ENCODE measurements at places on chromosomes 13 and 19.
A peak's percentile ranks its signal among the peaks of the same experiment; 100 is the strongest.

GRCh38 chr19:3544742-3545668, 6.0 kb downstream of the TEKTIP1 start:
- DNase-seq: peak; percentile 80

- no peak for DNase-seq
These were observed 316.2 kb upstream of the KLHL1 start for GRCh38 chr13:70424428-70424827.

GRCh38 chr19:46009530-46010510, 13.0 kb downstream of the PGLYRP1 start:
- peak; percentile 68 for DNase-seq

GRCh38 chr19:16895467-16896145, 6.8 kb downstream of the F2RL3 start:
- no peak for DNase-seq

DNA sequence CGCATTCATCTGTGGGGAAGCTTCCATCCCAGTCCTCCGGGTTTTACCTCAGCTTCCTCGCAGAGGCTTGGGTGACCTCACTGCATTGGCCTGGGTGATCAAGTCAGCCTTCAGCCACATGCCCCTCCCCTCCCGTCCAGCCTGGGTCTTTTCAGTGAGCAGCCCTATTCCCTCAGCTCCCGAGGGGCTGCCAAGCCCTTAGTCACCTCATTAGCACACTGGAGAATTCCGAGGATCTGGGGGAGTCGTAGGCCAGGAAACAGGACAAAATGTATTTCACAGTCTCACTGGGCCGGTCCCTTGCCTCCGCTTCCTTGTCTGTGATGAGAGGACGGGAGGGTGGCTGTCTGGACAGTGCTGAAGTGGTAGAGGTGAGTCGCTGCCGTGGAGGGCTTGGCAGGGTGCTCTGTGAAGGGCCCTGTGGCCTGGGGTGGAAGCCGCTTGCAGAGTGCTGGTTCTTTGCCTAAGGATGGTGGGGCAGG, 19.9 kb downstream of the KDM4B start:
- DNase-seq: no peak

DNA sequence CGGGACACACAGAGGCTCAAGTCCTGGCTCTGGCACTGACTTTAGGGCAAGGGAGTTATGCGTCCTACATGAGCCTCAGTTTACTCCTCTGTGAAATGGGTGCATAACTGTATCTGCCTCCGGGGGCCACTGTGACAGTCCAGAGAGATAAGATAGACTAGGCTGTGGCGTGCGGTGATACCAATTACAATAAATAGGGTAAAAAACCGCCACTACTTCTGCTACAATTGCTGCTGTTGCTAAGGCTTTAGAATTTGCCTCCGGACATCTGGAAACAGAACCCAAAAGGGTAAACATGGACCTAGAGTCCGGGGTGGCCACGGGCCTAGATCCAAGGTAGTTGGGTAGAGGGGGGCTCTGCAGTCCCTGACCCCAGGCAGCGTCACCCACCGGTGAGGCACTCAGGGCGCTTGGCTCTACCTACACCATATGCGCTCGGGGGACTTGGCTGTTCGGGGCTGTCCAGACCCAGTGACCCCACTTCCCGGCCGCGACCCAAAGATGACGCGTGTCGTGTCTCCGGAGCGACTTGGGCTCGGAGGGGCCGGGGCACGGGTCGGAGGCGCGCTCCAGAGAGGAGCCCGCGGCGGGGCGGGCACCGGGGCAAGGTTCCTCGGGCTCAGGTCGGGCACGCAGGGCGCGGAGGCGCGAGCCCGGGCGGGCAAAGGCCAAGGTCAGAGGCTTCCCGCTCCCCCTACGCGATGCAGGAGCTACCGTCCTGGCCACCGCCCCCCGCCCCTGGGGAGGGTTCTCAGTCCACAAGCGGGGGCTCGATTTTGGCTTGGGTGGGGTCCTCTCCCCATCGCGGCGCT, 1.1 kb downstream of the INSR start:
- no peak for DNase-seq

- no peak for DNase-seq
These were observed 69.8 kb downstream of the VWA8 start for GRCh38 chr13:41891119-41891518.

DNA sequence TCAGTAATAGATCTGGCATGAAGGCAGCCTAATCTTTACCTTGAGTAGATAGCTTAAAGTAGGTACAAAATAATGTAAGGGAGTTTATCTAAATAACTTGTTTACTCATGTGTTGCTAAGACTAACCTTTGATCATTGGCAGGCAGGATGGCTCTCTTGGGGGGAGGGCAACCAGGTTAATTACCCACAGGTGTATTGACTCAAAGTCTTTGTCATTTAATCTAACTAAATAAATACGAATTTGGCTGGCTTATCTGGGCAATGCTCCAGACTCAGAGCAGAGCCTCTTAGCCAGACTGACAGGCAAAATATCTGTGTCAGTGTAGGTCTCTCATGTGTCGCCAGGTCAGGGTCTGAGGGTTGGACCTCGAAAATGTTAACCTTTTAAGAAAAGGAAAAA, 283.4 kb upstream of the KLHL1 start:
- DNase-seq: no peak

- no peak for DNase-seq
These were observed 9.8 kb downstream of the ECSIT start for GRCh38 chr19:11519138-11519537.

DNA sequence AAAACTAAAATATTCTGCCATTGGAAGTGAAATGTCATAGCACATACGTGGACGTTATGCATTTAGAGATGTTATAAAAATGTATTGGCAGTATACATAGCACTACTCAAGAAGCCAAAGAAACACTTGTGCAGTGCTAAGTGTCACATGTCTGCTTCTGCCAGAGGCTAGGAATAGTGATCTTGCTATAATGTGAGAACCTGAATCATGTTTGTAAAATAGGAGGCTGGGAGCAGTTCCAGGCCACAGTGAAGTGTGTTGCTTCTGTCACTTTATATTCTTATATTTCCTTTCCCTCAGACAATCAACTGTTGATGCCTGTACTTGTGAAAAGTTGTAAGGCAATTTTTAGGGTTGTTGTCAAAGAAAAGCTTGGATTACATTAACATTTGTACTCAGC, 3.4 kb downstream of the TRAPPC2B start:
- no peak for DNase-seq

DNA sequence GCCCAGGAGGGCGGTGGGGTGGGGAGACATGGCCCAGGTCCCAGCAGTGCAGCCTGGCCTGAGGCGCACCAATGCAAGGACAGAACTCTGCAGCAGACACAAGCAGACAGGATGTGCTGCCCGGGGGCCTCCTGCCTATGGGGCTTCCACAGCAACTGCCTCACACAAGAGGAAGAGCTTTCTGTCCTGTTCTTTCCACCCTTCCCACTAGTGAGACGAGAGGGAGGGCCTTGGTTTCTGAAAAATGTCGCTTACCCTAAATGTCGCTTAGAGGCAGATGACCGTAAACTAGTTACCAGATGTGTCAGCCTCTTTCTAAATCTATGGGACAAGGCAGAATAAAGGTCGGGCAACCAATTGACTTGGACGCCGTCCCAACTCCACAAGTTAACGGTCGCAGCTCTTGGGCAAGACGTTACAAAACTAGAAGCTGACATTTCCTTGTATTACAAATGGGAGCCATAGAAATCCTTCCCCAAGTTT, at the start of gene LAIR1:
TSS of gene LAIR1 (minus strand) at position 157 of the 483 bp plus-strand sequence. CDS start at position 30, 127 bp downstream.
- peak; percentile 38 for DNase-seq

DNA sequence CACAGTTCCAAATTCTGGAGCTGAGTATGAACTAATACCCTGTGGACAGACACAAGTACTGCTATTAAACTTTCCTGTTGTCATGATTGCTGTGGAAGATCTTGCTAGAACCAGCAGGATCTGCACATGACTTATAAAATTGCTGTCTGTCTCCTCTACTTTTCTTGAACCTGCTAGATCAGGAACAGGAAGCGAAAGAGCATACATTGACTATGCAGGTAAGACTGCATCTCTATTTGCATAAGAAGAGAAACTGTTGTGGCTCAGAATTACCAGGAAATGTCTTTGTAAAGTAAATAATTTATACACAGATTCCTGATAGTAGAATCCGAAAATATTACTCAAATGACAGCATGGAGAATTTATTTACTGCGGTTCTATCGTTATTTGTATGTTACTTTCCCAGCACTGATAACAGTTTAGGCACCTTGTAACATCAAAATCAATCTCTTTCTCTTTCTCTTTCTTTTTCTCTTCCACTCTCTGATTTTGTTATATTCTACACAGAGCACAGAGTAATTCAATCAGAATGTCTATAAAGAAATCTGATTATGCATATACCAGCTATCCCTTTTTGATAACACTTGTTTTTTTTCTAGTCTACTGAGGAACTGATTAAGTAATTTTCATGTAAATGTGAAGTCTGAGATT, 226.5 kb downstream of the MYO16 start:
- DNase-seq: no peak

- no peak for DNase-seq
These were observed 184.9 kb downstream of the TM9SF2 start for GRCh38 chr13:99686157-99686572.

DNA sequence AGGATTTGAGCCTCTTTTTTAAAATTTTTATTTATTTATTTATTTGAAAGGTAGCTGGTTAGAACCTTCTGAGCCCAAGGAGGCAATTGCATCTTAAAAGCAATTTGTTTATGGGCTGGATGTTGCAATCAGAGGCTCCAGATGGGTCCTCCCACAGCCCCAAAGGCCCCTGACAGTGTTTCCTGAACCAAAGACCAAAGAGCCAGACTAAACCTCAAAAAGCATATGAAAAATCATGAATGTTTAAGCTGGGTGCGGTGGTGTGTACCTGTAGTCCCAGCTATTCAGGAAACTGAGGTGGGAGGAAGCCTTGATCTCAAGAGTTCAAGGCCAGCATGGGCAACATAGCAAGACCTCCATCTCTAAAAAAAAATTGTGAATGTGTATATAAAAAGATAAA, 67.8 kb upstream of the RGCC start:
- no peak for DNase-seq

DNA sequence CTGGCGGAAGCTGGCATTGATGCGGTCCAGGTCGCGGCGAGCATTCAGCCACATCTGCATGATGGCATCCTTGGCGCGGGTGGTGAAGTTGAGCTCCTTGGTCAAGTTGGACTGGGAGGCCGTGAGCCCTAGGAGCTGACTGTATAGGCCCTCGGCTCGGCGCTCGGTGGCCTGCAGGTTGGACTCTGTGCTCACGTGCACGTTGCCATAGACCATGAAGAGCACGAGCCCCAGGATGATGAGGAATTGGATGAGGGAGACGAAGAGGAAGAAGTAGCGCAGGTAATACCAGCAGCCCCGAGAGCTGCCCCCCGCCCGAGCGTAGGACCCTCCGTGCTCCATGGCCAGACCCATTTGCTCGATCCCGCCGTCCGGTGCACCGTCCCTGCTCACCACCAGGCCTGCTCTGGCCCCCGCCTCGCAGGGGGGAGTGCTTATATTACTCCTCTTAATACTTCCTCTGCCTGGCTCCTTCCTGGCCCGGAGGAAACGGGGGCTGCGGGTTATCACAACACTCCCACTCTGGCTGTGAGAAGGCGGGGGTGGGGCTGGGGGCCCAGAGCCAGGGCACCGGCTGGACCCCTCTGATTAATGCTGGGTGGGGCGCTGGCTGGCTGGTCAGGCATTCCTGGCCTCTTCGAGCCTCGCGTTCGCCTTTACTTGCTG, at the start of gene PLVAP:
TSS of gene PLVAP (minus strand) at position 408 of the 666 bp plus-strand sequence. CDS start at position 354, 54 bp downstream.
- no peak for DNase-seq

DNA sequence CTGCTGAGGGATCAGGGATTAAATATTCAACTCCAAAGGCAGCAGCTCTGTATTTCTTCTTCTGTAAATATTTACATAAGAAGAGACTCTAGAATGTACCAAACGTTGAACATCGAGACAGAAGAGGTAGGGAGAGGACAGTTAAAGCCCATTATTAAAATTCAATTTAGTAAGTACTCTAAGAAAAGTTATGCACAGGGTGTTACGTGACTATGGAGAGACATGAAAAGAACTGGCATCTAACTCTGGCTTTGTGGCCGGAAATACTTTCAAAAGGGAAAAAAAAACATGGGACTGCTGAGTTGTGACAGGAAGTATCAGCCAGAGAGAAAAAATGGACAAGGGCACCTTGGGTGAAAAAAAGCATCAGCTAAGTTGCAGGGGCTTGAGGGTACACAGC, 36.7 kb downstream of the LNX2 start:
- DNase-seq: no peak

DNA sequence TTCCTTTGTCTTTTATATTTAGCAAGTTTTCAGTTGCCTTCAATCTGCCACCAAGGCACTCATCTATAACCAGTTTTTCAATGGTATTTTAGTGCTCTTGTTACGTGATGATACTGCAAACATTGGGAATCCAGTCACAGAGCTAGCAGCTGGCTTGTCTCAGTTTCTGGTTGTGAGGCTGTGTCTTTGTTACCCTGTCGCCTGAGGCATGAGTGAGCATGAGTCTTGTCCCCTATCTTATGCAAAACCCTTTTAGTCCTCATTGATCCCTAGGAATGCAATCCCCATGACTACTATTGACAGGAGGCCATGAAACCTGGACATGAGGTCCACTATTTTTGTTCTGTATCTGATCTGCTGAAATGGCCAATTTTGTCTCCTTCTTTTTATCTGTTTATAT, 391.0 kb downstream of the LMO7 start:
- no peak for DNase-seq

GRCh38 chr19:1854039-1854541, 5.8 kb upstream of the REXO1 start:
- DNase-seq: no peak

DNA sequence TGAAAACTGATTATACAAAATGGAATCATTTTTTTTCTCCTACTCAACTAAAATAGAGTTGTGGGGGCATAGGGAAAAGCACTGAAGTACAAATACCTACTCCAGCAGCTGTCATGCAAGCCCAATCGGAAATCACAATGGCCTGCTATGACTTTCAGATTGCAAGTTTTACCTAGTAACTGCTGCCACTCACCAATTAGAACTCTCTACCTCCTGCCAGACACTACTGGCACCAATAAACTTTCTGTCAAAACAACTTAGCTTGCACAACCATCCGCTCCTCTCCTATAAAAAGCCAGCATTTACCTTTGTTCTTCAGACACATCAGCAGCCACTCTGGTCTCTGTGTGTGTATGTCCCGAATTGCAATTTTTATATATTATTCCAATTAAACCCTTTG, 9.3 kb upstream of the TRPC4 start:
- no peak for DNase-seq

DNA sequence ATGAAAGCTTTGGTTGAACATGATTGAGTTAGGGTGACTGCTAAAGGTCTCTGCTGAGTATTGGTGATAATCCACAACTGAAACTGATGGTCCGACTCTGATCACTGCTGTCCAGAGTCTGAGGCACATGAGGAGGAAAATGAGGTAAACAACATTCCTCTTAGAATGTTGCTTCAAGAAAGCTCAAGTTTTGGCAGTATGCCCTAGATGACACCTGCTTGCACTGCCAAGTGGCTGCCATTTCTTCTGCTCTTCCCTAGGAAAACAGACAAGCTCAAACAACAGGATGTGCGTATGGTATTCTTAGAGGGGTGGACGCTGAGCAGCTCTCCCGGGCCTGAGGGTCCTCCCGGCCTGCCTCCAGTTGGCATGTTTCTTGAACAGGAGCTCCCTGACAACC, 15.2 kb upstream of the MTIF3 start:
- no peak for DNase-seq

GRCh38 chr13:20303636-20304035, 71.5 kb upstream of the GJB6 start:
- no peak for DNase-seq
